ENCODE measurements at places on chromosomes 16 and 17.

GRCh38 chr17:74775409-74776043, 619 bp downstream of the NAT9 start:
- no peak for DNase-seq

- DNase-seq: no peak
Measured at GRCh38 chr17:82457073-82457928, 1.2 kb upstream of the NARF start.

GRCh38 chr16:12203780-12204351, 227.3 kb downstream of the SNX29 start:
- no peak for DNase-seq

DNA sequence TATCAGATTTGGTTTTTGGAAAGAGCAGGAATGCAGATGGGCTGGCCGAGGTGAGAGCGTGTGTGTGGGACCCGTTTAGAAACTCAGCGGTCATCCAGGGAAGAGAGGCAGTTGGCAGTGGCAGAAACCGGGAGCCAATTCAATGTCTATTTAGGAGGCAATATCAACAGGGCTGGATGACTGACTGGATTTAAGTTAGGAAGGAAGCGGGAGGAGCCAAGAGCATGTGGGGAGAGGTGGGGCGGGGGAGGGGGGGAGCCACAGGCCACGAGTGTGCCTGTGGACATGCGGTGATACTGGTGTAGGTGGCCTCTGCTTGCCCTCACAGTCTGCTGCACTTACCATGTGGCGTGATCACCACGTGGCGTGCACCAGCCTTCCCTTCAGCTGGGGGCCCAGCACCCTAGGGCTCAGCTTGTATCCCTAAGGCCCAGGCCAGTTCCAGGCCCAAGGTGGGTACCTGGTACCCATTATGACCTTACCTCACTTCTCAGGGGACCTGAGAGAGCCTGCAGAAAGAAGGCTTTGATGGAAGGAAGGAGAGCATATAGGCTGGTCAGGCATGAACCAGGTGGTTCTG, 10.8 kb upstream of the TPPP3 start:
- DNase-seq: no peak

GRCh38 chr17:43175213-43176118, 4.5 kb downstream of the NBR1 start:
- DNase-seq: no peak

DNA sequence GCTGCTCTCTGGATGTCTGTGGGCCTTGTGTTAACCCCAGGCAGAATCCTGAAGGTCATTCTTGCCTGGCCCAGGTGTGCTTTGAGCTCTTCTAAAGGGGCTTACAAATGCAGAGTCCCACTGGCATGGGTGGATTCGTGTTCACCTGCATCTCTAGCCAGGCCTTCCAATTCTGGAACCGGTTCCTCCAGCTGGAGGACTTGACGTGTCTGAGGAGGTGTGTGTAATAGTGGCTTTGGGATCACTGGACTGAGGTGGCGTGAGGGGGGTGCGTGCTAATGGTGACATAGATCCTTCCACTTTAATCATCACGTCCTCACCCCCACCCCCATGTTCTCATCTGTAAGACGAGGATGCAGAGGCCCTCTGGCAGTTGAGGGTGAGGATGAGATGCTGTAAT, 4.8 kb downstream of the GSE1 start:
- no peak for DNase-seq

- no peak for DNase-seq
Measured at GRCh38 chr17:40145476-40145875, 5.1 kb downstream of the CASC3 start.

GRCh38 chr17:53092072-53092471, 730.7 kb upstream of the KIF2B start:
- no peak for DNase-seq

- peak; percentile 70 for DNase-seq
Measured at GRCh38 chr17:42517516-42517915, 18.5 kb upstream of the NAGLU start.

DNA sequence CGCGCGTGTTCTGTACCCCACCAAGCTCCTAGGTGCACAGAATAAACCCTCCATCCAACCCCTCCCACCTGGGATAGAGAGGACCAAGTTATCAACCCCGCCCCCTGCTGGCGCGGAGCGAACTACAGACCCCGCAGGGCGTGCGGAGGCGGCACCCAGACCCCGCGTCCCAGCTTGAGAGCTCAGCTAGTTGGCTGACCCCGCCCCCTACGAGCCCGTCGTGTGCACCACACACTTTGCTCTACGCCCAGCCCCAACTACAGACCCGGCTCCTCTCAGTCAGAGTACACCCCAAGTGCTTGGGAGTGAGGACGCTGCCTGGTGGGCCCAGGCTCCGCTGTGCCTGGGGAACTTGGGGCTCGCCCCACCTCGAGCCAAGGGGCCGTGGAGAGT, 1.5 kb downstream of the GRIN2A start:
- DNase-seq: no peak

DNA sequence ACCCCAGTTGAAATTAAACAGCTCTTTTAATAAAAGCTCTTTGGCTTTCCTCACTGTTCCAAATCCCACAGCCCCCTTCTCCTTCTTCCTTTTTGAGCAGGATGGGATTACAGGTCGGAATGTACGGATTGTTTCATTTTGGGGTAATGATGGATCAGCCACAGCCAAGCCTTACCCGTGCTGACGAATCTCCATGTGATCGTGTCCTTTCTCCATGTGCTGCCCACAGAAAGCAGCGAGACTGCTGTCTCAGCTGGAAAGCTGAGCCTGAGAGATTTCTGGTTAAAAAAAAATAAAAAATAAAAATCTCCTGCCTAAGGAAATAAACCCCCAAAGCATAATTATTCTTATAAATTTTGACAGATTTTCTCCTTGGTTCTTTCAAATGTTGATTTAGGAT, 276.6 kb downstream of the CPPED1 start:
- no peak for DNase-seq

DNA sequence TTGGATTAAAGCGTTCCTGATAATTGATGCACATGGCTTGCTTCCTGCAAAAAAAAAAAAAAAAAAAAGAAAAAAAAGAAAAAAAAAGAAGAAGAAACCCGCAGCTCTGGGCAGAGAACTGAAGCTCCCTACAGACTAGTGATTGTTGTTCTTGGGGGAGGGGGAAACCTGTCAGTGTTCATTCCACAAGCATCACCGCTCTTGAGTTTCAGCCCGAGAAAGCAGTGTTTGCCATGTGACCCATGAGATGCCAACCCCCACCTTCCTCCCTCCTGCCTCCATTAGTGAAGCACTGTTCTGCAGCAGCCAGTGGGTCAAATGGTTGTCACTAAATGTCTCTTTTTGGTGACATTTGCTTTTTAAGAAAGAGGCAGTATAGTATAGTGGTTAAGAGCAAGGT, 1.7 kb downstream of the USP43 start:
- no peak for DNase-seq

DNA sequence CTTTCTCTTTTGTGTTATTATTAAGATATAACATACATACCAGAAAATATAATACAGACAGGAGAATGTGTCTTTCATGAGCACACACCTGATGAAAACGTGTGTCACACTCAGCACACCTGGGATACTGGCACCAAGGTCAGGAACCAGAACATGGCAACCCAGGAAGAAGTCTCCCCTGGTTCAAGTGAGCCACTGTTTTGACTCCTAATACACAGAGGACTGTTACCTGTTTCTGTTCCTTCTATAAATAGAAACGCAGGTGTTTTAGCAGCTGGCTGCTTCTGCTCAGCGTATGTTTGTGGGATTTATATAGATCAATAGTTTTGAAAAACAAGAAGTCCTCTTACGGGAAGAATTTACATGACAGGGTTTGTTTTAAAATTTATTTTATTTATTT, 3.5 kb downstream of the SEC14L1 start:
- no peak for DNase-seq

DNA sequence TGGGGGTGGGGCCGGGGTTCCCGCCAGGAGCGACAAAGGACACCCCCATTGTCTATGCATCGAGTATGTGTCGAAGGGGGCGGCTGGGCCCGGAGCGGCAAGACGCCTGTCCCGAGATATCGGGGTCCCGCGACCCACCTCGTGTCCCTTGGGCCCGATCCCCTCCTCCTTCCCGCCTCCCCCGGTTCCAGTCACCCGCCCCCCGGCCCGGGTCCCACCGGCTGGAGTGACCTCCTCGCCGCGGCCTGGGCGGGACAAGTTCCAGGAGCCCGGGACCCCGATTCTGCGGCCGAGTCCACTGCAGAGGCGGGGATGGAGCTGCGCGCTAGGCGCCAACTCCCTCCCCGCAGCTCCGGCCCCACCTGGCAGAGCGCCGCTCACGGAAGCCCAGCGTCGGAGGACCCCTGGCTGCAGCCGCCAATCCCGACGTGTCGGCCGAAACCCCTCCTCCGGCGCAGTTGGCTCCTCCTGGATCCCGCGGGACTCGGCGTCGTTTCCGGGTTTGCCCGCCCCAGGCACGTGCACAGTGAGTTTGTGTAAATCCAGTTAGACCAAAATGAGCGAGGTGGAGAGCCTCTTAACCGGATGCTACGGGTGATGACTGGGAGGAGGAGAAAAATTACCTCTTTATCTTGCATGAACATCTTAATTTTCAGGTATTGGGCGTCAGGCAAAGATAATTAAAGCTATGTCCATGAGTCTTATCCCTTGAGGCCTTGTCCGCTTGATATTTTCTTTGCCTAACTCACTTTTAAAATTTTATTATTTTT, at the start of gene NMRAL1:
Gene NMRAL1 (minus strand): TSS at position 434 of the 770 bp plus-strand sequence. CDS start 493 bp downstream, outside the sequence.
- peak; percentile 70 for DNase-seq

- no peak for DNase-seq
Measured at GRCh38 chr16:19329932-19330331, 44.4 kb downstream of the CLEC19A start.

DNA sequence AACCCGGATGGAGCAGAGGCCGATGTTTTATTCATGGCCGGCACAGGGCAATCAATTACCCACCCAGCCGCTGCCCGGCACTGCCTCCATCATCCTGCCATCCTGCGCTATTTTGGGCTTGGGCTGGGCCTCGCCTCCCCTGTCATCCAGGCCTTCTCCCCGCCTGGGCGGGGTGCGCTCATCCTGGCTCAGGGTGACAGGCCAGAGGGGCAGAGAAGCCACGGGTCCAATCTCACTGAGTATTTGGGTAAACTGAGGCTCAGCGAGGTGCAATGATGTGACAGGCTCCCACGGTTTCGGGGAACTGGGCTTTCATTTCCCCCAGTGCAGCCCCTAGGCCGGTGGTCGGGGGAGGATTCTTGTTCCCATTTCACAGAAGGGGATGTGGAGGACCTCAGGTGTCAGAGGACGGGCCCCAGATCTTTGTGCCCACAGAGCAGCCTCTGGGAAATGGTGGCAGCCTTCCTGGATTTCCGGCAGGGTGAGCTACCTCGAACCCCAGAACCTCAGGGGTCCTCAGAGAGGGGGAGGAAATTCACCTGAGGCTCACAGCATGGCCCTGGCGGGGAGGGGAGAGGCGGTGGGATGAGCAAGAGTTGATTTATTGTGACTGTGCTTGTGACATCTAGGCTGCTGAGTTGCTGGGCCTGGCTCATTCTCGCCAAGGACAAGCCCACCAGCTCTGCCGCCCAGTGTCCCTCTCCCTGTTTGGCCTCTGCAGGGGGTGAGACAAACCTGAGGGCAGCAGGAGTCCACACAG, 23.8 kb upstream of the KCNJ12 start:
- no peak for DNase-seq

Data from activated CD8-positive, alpha-beta memory T cell treated with anti-CD3 and anti-CD28 coated beads for 1 hour (primary cell).